ENCODE measurements at places on chromosomes 3 and 15. TPM values are rescaled to one million over a fixed set of nuclear protein-coding genes. Genes with fewer than 3 reads are reported as not detected.

Gene MGA
- total RNA-seq, result 32.0 TPM

DNA sequence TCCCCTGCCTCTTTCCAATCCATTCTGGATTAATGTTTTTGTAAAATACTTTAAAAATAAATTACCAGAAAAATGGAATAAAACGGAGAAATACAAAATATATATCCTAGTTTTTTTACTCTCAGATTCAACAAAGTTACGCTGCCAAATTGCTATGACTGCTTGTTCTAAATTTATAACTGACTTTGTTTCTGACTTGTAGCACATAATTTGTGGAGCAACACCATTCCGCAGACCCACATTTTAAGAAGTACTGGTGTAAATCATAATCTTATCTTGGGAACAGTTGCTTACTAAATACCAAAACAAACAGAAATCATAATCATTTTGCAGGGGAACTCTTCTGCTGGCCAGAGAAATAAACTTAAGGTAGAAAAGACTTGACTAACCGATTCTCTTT, 339.4 kb upstream of the CBLB start:
- DNase-seq, result no peak

GRCh38 chr3:100023595-100023994, 90.7 kb downstream of the FILIP1L start:
- no peak for DNase-seq

GRCh38 chr3:182500289-182500688, 293.0 kb upstream of the ATP11B start:
- DNase-seq, result no peak
